ENCODE measurements at places on chromosomes 1 and 21.
A peak's percentile ranks its signal among the peaks of the same experiment; 100 is the strongest.

GRCh38 chr1:172040466-172040865 lies 199.2 kb downstream of the DNM3 start:
- DNase-seq: no peak

DNA sequence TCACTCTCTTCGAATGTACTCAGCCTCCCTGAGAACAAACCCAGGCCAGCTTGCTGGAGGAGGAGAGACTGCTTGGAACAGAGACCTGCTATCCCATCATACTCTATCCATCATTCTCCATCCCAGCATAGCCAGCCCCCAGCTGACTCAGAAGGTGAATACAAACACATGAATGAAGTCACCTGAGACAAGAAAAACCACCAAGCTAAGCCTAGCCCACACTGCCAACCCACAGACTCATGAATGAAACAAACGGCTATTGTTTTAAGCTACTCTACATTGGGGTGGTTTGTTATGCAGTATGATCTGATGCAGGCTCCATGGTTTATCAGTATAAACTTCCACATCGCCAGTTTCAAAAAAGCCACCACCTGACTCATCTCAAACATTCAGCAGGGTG lies 395.6 kb downstream of the SETD4 start:
- DNase-seq: no peak

- DNase-seq: no peak
These were observed 134.3 kb upstream of the ZBTB40 start for GRCh38 chr1:22317231-22317919.

DNA sequence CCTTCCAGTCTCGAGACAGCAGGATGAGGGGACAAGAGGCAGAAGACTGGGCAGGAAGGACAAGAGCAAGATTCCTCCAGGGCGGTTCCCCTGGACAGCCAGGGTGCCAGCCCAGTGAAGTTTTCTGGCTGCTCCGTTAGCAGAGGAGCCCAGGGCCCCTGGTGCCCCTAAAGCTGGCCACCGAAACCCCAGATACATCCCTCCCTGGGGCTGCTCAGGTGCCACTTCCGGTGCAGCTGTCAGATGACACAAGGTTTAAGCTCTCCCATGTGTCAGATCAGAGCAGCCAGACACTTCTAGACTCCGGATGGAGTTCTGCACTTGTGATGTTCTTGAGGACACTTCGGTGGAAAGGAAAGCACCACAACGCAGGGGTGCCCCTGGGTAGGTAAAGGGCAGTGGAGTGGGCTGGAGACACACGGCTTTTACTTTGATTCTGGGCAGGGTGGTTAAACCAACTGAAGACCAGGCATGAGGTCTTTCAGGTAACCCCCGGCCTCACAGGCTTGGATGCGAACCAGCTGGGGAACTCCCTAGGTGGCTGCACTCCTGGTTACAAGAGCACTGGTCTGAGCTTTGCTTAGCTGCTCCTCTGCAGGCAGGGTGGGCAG lies 85.7 kb downstream of the ITPKB start:
- DNase-seq: peak; percentile 52

DNA sequence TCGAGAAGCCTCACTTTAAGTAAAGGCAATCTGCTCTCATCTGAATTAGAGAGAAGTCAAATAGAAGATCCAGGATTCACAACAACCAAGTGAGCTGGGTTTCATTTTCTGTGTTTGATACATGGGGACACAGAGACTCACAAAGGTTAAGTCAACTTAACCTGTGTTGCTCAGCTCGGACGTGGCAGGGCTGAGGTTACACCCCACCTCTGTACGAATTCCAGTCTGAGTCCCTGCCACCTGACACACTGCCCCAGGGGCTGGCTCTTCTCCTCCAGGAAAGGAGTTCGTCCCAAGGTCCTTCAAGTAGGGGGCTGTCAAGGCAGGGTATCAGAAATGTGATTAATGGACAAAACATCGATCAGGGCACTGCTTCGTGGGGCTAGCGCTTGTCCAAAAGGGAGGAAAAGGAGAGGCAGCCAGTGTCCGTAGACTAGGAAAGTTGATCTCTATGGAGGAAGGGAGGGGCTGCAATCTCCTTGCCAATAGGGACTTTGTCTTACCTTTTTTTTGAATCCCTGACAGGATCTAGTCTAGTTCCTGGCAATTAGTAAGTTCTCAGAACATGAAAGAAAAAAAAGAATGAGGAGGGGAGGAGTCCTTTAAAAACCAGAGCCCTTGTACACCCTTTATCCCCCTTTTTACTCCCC lies 116.4 kb downstream of the CNIH3 start:
- no peak for DNase-seq

DNA sequence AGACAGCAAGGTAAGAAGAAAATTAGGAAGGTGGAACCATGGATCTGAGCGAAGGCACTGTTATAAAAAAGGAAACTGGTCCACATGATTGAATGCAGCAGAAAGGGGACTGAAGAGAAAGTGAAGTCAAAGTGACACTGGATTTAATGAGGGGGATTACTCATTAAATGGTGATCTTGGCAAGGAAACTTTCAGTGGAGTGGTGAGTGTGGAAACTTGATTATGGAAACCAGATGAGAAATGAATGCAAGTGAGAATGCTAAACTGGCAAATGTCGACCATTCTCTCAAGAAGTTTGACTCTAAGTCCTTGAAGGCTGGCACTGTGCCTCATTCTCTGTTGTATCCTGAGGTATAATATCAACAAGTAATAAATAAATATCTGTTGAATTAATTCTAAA lies 23.3 kb downstream of the COLGALT2 start:
- DNase-seq: no peak

DNA sequence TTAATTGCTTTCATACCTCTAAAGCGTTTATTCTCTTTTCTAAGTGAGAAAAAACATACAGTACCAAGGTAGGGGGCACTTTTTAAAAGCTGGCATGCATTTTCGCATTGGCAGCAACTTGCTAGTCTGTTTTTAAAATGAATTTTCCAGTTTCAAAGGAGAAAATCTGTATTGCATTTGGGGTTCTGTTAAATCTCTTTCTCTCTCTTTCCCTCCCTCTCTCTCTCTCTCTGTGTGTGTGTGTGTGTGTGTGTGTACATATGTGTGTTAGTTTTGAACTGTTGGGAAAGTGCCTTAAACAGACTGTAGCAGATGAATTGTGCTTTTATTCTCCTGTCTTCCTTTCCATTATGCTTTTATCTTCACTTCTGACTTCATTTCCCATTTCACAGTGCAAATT lies 7.3 kb downstream of the NIBAN1 start:
- no peak for DNase-seq

- DNase-seq: no peak
These were observed 242.3 kb downstream of the LMX1A start for GRCh38 chr1:165114022-165114888.

GRCh38 chr1:169122976-169123375 lies 16.5 kb downstream of the ATP1B1 start:
- DNase-seq: no peak

DNA sequence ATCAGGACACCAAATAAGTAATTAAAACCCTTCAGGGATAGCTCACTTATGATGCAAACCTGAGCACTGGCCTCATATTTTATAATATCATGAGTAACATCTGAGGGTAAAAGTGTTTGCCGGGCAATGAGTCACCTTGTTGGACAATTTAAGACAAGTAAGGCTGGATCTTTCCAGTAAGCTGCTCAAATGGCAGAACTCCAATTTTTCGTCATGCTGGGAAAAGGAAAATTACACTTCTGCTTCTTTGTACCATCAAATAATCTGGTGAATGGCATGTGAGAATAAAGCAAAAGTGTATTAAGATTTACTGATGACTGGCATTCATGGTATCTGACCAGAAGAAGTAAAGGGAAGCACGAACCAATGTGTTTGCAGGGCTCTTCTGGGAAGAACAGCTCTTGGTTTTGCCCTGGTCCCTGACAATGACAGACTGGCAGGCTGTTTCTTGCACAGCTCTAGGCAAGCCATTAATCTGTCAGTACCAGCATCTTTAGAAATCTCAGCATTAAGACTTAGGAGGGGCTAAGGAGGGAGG lies 392.2 kb downstream of the VAV3 start:
- no peak for DNase-seq

GRCh38 chr1:74729741-74730478 lies 2.9 kb downstream of the CRYZ start:
- DNase-seq: no peak

- no peak for DNase-seq
These were observed 5.9 kb upstream of the DSTYK start for GRCh38 chr1:205217418-205217817.

GRCh38 chr1:162153374-162153773 lies 83.9 kb downstream of the NOS1AP start:
- no peak for DNase-seq

GRCh38 chr1:51960262-51960661 lies 30.2 kb downstream of the RAB3B start:
- DNase-seq: no peak

DNA sequence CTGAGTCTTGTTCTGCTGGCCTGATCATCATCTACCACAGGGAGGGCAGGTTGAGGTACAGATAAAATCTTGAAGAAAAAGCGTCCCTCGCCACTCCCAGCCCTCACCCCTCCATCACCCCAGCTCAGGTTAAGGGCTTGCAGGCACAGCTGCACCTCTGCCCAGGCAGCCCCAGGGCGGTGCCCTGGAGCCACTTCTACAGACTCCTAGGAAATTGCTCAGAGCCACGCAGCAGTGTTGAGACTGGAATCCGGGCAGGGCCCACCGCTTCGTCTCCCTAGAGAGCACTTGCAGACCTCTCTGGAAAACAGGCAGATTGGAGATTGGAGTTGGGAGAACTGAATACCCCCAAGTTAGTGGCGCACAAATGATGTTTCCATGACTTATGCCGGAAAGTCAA lies 35.3 kb downstream of the VN1R5 start:
- no peak for DNase-seq

DNA sequence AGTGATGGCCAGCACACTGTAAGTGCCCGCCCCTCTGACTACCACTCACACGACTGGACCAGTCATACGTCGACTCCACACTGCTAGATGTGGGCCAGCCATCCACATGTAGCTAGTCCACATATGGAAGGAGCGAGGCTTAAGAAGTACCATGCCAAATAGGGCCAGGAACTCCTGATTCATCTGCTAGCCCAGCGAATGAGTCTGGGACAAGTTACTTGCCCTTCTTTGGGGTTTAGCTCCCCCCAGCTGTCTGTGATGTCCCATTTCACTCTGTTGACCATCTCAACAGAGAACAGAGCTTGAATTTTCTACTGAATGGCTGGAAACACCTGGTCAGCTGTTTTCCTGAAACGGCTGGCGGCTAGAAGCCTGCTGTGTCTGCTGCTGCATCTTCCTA lies 5.8 kb downstream of the CSRP1 start:
- DNase-seq: no peak

- DNase-seq: no peak
These were observed 215.1 kb downstream of the PTPRU start for GRCh38 chr1:29451368-29451892.

- no peak for DNase-seq
These were observed at the start of gene FGR for GRCh38 chr1:27634985-27635367. TSS of gene FGR (minus strand) at chr1:27635185. CDS start at chr1:27623916, 11,269 bp downstream.

GRCh38 chr1:69401879-69402278 lies 165.8 kb upstream of the LRRC7 start:
- no peak for DNase-seq

DNA sequence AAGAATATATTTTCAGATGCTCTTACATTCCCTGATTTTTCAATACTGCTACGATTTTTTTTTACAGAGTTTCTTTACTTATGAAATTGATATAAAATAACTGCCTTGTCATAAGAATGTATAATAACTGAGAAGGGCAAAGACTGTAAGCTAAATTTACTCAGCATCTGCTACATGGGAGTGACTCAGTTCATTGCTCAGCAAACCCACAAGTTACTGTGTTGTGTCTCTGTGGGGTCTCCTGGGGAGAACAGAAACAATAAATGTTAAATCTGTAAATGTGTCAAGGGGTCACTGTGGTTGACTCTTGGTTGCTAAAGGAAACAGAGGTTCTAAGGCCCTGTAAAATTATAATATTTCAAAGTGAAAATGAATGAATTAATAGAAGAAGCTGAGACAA lies 210.3 kb upstream of the CACYBP start:
- DNase-seq: no peak

- no peak for DNase-seq
These were observed 250.0 kb upstream of the NFIA start for GRCh38 chr1:60832367-60832766.

- DNase-seq: no peak
These were observed 30.0 kb upstream of the RBM15 start for GRCh38 chr1:110309139-110309538.

- DNase-seq: no peak
These were observed 107.6 kb downstream of the DAB1 start for GRCh38 chr1:57316291-57316690.

DNA sequence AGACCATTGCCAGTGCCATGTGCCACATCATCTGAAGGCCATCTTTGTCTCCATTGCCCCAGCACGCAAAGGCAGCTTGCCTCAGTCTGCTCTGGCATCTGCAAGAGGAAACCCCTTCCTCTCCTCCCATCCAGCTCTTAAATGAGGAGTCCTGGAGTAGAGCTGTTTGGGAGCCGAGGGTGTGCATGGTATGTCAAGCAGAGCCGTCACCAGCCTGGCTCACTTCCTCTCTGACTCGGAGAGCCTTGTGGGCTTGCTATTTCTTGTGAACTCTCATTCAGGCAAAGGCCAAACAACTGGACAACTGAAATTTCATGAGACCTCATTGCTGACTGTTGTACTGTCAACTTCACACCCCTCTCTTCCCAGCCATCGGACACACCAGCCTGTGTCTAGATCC lies 143.9 kb downstream of the SIPA1L2 start:
- no peak for DNase-seq

- no peak for DNase-seq
These were observed 66.8 kb upstream of the DISP3 start for GRCh38 chr1:11412141-11412540.

GRCh38 chr1:50348449-50349241 lies 74.6 kb downstream of the DMRTA2 start:
- DNase-seq: no peak

DNA sequence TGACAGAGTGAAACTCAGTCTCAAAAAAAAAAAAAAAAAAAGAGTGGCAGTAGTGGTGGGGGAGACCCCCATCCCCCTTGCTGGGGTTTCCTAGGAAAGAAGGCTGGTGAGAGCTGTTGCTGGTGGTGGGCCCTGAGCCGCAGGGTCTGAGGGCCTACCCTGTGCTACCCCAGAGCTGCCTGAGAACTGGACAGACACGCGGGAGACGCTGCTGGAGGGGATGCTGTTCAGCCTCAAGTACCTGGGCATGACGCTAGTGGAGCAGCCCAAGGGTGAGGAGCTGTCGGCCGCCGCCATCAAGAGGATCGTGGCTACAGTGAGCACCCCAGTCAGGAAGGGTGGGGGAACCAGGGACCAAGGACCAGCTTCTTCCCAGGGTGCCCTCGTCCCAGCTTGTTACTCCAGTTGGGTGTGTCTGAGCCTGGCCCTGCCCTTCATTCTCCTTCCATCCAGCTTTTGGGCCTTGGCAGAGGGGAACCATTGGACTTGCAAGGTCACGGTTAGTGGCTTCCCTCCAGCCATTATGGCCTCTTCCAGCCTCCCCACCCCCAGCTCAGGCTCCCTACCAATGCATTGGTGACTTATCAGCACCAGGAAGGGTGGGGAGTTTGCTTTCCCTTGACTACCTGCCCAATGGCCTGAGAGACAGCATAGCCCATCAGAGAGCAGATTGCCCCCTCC lies 10.5 kb downstream of the LDLRAP1 start:
- DNase-seq: no peak

Data from activated CD8-positive, alpha-beta memory T cell treated with anti-CD3 and anti-CD28 coated beads, Interleukin-2, amount 50 U/mL, for 4 hours (primary cell).